ENCODE measurements at places on chromosomes 13 and 19.

- no peak for DNase-seq
These were observed 21.6 kb downstream of the GPR183 start for GRCh38 chr13:99285432-99286182.

GRCh38 chr19:35773020-35773806 lies 2.2 kb upstream of the ARHGAP33 start:
- no peak for DNase-seq

GRCh38 chr19:6587093-6587820 lies 3.7 kb downstream of the CD70 start:
- DNase-seq = no peak

- DNase-seq = no peak
These were observed 25.9 kb upstream of the GATAD2A start for GRCh38 chr19:19379527-19379926.

DNA sequence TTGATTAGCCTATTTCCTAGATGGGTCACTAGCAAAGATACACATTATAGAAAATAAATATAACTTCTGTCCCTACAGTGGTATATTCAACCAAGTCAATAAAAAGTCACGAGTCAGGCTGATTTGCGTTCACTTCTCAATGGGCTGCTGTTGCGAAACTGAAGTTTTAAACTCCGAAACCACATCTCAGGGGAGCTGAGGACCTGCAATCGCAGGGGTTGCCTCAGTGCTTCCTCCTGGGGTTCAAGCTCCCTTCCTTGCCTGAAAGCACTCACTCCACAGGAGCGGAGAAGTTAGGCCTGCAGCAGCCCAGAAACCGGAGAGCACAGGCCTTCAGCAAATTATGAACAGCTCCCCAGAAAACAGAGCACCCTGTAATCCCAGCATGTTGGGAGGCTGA lies 39.6 kb downstream of the RAB20 start:
- peak; percentile 10 for DNase-seq

GRCh38 chr13:36151591-36151990 lies 20.4 kb upstream of the DCLK1 start:
- no peak for DNase-seq

DNA sequence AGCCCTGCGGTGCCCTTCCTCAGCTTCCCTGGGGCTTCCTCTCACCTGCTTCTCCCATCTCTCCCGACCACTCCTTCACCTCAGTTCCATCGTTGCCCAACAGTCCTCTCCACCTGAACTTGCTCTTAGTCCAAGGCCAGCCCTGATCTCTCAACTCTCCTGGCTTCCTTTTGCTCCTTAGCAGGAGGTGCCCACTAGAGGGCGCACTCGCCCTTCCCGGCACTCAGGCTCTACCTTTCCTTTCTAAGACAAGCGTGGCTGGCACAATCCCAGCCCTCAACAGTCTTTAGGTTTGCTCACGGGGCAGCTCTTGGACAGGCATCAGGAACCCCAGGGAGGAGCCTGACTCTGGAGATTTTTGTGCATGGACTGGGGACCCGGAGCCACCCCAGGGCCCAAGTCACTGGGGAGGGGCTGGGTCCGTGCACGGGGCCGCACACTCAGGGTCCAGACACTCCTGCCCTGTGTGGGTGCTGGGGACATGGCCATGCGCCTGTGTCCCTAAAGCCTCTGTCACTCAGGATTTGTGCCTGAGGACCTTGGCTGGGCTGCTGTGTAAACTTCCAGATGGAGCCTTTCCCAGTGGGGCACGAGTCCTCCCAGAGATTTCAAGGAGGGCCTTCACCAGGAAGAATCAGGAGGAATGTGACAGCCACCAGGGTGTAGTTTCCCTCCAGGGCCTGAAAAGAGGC lies 12.1 kb upstream of the CEACAM8 start:
- peak; percentile 5 for DNase-seq

All from GM12864 (cell line).